A549 treated with AZD2906 at 1 μM for 4 hours (cell line): ENCODE measurements at places on chromosomes 1 and 21. TPM values are rescaled to one million over a fixed set of nuclear protein-coding genes. Genes with fewer than 3 reads are reported as not detected.

The CLCA1 gene
- not detected in 5 replicates for total RNA-seq

The PODN gene
- total RNA-seq, result 0.02 TPM in 1 of 5 replicates, not detected in the others

The SLC1A7 gene
- 0.03 TPM in 1 of 5 replicates, not detected in the others for total RNA-seq

The TMPRSS2 gene
- total RNA-seq, result 0.07 to 0.19 TPM (median 0.12 TPM) in 5 replicates
